ENCODE measurements at places on chromosomes 13 and 19.

- no peak for DNase-seq
Observed at GRCh38 chr19:55085923-55086715, 10.4 kb downstream of the EPS8L1 start.

DNA sequence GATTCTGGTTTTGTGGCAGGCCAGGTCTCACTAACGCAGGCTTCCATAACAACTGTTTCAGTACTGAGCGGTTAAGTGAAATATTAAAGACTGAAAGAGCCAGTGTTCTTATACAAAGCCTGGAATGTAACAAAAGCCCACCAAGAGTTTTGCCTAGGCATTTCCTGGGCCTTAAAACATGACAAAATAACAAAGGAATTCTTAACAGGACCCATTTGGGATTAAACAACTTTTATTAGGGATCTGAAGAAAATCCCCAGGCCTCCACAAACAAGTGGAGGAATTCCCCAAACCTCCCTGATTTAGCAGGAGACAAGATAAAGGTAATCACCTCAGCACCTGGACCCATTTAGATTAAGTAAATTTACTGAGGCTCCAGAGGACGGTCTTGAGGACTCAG, 799.7 kb upstream of the SPRY2 start:
- no peak for DNase-seq

- no peak for DNase-seq
Observed at GRCh38 chr13:99374169-99374991, 67.2 kb upstream of the GPR183 start.

- no peak for DNase-seq
Observed at GRCh38 chr13:30816736-30817135, 81.4 kb downstream of the ALOX5AP start.

GRCh38 chr13:79626924-79627323, 146.0 kb downstream of the NDFIP2 start:
- no peak for DNase-seq

DNA sequence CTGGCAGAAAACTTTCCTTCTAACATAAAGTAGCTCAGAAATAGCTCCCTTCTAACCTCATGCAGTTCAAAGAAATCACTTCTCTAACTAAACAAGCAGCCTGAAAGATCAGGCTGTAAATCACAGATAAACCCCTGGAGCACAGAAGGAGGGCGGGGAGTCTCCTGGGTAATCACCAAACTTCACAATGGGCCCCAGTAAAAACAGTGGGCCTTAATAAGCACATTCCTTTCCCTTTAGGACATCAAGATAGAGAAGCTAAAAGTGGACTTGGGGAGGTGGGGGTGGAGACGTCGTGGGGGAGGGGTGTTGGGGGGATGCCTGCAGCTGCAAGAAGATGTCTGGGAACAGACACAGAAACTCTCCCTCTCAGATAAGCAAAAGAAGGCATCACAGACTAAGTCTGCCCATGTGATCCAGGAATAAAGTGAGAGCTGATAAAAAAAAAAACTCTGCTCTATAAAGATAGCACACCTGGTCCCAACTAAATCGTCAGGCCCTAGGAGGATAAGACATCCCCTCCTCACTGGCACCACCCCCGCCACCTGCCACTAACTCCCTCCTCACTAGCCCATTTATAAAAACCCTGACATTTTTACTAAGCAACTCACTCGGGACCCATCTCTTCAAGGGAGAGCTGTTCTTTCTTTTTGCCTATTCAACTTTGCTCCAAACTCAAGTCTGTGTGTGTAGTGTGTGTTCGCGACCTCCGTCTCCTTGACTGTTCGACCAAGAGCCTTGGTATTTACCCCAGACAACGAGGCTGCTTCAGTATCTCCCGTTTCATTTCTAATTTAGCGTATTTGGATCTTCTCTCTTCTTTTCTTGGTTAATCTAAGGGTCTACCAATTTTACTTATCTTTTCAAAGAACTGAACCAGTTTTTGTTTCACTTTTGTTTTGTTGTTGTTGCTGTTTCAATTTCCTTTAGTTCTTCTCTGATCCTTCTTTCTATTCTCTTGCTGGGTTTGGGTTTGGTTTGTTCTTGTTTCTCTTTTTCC, 31.7 kb downstream of the DNAJC15 start:
- no peak for DNase-seq

GRCh38 chr13:26442541-26442940, 114.9 kb upstream of the WASF3 start:
- DNase-seq = no peak

- DNase-seq = no peak
Observed at GRCh38 chr13:23427881-23428528, 5.5 kb downstream of the SACS start.

DNA sequence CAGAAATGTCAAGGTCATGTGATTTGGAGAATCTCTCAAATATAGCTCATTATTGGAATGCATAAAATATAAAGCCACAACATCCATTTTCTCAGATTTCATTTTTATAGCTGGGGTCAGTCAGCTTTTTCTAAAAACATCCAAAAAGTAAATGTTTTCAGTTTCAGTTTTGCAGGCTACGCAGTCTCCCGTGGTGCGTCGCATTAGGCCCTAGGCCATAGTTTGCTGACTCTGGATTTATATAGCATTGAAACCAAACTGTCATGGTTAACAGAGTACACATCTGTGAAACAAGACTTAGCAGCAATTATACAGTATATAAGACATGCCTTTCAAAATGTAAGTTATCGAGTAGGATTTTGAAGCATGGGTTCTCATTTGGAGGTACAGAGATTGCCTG, 140.0 kb downstream of the IRS2 start:
- no peak for DNase-seq

GRCh38 chr13:27170516-27171243, 931 bp downstream of the USP12 start:
- DNase-seq = no peak

GRCh38 chr13:50991579-50992521, 82.3 kb downstream of the RNASEH2B start:
- DNase-seq = no peak

GRCh38 chr13:50726164-50726563, 117.3 kb downstream of the DLEU7 start:
- DNase-seq = no peak

DNA sequence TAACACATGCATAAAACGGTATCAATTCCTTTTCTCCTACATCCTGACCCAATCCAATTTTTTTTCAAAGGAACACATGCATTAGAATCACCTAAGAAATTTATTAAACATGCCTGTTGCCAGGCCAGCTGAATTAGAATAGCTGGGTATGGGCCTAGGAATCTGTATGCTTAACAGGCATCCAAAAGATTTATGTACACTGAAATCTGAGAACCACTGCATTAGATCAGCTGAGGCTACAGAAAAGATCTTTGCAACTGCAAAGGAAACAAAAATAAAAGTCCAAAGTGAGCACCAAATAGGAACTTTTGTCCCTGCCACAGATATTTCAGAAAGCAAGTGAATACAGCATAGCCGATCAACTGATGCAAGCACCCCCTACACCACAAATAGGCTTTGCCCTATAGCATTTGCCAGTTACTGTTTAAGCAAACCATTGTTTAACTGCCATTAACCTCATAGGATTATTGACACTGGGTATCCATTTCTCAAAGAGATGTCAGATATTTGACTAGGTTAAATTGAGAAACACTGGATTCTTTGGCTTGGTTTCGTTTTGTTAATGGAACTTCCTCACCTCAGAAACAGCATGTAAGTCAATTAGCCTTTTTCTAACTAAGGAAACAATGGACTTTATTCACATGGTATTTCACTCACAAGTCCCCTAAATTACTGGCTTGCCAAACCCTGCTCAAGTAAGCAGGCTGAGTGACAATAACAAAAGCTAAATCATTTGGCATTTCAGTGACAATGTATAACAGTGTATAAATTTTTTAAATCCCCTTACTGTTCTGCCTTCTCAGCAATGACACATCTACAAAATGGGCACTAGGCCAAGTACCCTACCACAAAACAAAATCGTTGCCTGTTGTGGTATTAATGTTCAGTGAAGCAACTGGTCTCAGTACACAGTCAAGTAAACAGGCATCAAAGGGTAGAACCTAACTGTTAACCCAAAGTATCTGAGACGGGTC, 67.8 kb downstream of the SUCLA2 start:
- no peak for DNase-seq

- DNase-seq = no peak
Observed at GRCh38 chr19:50722201-50723013, 757 bp upstream of the CLEC11A start.

DNA sequence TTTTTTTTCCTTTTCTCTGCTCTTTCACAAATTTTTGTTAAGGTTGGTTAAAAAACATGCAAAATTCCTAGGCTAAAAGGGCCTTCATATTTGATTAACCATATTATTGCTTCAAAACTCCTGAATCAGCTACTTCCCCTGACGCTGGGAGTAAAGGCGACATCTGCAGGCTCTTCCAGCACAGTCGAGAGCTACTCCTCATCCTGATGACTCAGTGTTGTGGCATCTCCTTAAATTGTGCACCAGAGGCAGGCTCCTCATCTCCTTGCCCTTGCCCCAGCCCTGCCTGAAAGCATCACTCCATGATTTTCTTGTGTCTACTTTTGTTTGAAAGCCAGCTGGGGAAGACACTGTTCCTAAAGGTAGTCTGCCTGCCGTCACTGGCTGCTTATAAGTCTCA, 24.5 kb upstream of the SOX1 start:
- no peak for DNase-seq

Data from cerebellar nuclear complex (tissue), 1 donor.